ENCODE measurements at places on chromosomes 11 and 22.

GRCh38 chr22:31891366-31892079 is 52.8 kb upstream of the YWHAH start:
- no peak for DNase-seq

DNA sequence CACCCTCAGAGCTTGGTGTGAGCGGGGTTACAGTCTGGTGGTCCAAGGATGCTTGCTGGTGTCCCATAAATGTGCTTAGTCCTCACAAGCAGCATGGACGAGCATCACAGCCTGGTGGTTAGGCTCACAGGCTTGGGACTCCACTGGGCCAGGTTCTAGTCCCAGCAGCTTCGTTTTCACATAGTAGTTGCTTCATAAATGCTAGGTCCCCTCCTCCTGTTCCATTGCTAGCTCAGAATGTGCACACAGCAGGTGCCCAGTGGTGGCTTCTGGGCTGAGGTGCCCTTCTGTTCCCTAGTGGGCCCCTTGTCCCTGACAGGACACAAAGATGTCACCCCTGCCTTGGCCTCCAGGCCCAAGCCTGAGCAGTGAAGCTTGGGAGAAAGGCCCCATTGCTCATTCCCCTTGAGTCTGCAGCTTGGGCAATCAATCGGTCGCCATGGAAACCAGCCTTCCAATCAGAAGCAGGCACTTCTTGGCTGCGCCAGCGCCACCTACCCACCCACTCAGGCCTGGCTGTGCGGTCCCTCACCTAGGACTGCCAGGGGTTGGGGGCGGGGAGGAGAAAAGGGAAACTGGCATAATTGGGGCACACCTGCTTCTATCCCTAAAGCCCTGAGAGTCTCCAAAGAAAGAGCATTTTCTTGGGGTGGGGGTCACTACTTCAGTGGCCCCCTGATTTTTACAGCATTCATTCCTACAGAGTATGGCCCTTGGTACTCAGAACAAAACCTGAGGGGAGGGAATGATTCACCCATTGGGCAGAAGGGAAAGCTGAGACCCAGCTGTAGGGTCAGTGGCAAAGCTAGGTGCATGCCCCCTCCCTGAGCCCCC is 48.1 kb downstream of the CYTH4 start:
- DNase-seq, result no peak

- DNase-seq, result no peak
These were observed 18.2 kb upstream of the MOB2 start for GRCh38 chr11:1504581-1505290.

- DNase-seq, result no peak
These were observed 86.7 kb upstream of the IZUMO1R start for GRCh38 chr11:94217705-94218104.

- DNase-seq, result no peak
These were observed 3.5 kb upstream of the ARFGAP2 start for GRCh38 chr11:47180006-47180787.

- DNase-seq, result no peak
These were observed 21.1 kb downstream of the B3GAT1 start for GRCh38 chr11:134390706-134391569.

DNA sequence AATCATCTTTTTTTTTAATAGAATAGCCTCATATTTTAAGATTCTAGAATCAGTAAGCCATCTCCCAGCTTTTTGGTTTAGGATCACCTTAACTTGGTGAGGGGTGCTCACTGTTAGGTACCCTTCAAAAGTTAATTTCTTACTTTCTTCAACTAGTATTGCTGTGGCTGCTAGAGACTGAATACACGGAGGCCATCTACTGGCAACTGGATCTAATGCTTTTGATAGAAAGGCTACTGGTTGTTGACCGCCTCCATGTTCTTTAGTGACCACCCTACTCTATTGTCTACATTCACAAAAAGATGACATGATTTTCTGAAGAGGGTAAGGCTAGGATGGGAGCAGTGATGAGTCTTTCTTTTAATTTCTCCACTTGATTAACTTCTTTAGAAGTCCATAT is 16.7 kb upstream of the ALDH3B2 start:
- no peak for DNase-seq

DNA sequence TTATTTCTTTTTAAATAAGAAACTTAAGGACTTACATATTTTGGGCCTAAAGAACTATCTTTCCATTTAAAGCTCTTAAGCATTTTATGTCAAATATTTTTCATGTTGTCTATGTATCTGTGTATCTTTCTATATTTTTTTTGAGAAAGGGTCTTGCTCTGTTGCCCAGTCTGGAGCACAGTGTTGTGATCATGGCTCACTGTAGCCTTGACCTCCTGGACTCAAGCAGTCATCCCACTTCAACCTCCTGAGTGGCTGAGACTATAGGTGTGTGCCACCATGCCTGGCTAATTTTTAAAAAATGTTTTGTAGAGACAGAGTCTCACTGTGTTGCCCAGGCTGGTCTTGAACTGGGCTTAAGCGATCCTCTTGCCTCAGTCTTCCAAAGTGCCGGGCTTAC is 8.0 kb downstream of the STT3A start:
- no peak for DNase-seq

DNA sequence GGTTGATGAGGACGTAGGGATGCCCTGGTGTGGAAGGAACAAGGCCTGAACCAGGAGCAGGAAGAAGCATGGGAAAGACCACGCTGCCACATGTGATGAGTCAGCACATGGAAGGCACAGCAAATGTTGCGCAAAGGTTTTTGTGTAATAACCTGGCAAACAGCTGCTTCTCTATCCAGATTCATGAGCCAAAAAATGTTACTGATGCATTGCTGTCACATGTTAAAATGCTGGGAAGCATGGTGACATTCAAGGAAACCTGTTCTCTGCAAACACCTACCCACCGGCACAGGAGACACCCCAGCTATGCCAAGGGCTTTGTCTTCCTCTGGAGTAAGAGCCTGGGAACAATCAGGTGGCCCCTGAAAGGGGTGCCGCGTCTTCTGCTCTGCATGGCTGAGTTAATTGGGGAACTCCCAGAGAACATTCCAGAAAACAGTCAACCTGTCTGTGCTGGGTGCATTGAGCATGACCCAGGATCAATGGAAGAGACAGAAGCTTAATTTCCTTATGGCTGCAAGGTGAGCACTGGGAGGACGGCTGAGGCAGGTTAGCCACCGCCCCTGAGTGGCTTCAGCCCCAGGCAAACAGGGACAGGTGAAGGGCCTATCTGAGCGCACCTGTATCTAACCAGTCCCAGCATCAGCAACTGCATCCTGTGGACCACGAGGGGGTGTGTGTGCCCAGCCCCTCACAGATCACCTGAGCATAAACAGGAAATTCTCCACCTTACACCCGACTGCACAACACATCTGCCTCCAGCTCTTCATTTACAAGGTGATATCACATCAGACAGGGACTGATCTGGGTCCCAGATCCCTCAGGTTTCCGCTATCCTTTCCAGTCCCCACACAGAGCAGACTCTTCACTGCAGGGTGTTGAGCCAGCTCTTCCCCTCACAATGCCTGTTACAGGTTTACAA is 108.4 kb downstream of the GGTLC2 start:
- DNase-seq, result peak; percentile 71

GRCh38 chr11:66718320-66718971 is 10.6 kb downstream of the SPTBN2 start:
- DNase-seq, result no peak

GRCh38 chr11:133946541-133947318 is 10.0 kb downstream of the IGSF9B start:
- no peak for DNase-seq

- DNase-seq, result no peak
These were observed 45.2 kb downstream of the RASSF10 start for GRCh38 chr11:13054278-13054677.

DNA sequence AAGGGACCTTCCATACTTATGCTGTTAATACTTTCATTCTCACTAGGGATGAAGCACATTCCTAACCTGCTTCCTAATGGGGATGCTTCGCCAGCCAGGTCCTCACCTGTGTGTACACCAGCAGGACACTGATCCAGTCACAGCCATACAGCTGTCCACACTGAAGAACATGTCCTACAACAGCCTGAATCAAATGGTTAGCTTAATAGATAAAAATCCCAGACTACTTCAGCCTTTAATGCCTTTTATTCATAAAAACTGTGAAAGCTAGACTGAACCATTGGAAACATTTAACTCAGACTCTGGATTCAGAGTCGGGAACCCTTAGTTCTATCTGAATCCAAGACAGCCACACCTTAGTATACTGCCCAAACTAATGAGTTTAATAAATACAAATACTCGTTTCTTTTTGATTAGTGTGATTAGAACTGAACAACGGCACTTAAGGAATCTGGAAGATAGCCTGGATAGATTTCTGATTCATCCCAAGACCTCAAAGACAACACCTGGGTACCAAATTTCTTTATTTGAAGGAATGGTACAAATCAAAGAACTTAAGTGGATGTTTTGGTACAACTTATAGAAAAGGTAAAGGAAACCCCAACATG is 3.3 kb downstream of the FTH1 start:
- DNase-seq, result no peak

DNA sequence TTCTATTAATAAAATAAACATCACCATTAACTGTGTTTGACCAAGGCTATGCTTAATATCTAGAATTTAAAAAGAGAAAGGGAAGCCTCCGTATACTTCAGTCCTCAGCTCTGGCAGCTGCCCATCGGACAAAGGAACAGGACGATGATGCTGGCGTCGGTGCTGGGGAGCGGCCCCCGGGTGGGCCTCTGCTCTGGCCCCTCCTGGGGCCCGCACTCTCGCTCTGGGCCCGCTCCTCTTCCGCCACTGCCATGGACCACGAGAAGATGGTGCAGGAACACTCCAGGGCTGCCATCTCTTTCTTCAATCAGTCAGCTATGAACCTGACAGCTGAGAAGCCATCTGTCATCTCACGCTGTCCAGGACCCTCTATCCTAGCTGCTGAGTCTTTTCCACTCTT is 25.3 kb downstream of the PDHX start:
- no peak for DNase-seq

- no peak for DNase-seq
These were observed 15.3 kb upstream of the ZC3H12C start for GRCh38 chr11:110077831-110078325.

DNA sequence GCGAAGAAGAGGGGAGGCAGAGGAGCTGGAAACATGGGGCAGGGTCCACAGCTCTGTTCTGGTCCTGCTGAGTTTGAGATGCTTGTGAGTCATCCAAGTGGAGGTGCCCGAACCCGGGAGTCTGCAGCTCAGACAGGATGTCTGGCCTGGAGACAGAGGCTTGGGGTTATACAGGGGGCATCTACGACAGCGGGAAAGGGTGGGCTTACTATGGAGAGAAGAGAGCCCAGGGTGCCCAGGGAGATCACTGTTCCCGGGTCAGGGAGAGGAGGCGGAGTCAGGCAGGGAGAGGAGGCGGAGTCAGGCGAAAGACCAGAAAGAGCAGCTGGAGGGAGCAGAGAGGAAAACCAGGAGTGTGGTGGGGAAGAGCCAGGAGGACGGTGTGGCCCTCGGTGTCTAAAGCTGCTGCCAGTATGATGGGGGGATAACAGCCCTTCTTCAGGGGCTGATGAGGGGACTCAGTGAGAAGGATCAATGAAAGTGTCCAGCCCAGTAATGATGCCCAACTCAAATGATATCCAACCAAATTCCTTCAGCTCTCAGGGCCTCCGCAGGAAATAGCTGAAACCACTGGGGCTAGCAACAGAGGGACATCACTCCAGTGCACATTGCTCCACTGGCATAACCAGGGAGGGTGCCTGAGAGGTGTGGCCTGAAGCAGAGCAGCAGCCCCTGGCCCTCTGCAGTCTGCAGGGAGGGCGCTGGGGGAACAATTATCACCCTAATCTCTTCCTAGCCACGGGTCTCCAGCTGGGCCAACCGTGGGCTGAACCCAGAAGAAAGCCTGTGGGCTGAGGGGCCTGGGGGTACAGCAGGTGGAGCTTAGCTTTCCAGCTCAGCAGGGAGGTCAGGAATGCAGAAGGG is 2.6 kb upstream of the LTBP3 start:
- no peak for DNase-seq

DNA sequence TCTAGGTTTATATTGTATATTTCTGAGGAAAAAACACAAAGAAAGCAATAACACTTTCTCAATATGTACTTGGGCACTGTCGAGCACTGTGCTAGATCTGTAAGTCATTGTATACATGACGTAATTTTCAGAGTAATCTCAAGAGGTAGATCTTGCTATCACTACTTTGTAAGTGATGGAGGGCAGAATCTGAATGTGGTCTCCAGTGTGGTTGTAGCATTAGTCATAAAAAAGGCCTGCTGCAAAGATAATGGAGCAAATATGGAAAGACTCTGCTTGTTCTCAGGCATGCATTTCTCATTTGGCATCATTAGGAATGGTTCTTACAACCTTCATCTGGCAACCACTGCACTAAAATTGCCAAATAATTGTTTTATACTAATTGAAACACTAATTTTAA is 419.8 kb upstream of the CCDC179 start:
- no peak for DNase-seq

DNA sequence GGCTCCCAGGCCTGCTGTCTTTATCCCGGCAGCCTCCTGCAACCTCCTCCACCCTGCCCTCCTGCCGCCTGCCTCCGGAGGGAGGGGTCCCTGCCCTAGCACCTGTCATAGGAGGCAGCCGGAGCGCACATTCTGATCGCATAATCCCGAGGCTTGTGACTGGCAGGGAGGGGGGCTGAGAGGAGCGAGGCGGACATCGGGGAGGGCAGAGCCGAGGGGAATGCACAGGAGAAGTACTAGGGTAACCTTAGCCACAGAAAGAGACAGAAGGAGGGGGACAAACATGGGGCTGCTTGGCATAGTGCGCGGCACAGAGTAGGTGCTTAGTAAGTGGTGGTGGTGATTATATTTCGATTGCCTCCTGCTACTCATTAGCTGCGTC is 9.2 kb upstream of the ALX4 start:
- DNase-seq, result no peak

DNA sequence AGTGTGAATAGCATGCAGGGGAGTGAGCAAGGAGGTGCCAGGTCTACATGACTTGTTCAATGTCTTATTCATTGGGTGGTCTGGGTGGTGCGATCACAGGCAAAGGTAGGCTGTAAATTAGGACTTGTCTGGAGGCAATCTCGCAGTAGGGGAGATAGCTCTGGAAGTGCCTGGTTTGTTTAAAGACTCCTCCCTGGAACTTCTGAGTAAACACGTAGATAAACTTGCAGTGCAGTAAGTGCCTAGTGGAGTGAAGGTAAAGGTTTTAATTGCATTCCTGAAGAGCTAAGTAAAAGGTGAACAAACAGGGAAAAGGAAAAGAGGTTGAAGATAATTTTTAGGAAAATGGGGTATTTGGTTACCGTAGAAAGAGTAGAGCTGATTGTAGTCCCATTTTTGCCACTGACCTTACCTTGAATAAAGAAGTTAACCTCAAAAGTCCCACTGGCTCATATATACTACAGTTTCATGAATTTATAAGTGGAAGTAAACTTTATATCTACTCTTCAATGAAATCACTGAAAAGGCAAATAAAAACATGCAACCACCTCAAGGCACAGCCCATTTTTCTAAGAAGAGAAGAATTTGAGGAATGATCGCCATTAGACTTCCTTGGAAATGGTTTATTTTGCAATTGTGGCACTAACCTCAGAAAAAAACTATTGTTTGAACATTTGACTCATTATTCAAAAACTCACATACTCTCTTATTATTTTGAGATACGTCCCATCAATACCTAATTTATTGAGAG is 44.3 kb downstream of the AASDHPPT start:
- DNase-seq, result no peak
